Stimulated activated CD4-positive, alpha-beta T cell treated with anti-CD3 and anti-CD28 coated beads, Interleukin-1b, Interleukin-23, amount 100 ng/mL, for 1 hour (primary cell): ENCODE measurements at places on chromosomes 5 and 9.

DNA sequence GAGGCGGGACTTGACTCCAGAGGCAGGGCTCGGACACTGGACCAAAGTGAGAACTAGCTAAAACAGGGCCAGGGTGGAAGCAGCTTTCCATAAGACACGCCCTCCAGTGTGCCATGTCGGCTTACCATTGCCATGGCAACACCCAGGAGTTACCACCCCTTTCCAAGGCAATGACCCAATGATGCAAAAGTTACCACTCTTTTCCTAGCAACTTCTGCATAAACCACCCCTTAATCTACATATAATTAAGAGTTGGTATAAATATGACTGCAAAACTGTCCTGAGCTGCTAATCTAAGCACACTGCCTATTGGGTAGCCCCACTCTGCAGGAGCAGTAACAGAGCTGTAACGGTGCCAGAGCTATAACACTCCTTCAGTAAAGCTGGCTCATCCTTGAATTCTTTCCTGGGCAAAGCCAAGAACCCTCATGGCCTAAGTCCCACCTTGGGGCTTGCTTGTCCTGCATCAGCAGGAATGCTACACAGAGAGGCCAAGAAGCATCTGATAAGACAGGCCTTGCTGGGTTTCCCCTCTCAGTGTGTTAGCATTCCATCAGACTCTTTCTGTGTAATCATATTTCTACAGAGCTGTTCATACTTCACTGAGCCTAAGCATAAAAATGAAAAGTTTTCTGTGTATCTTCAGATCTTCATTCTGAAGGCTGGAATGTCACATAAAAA lies 262.7 kb upstream of the KLF9 start:
- DNase-seq, result no peak

DNA sequence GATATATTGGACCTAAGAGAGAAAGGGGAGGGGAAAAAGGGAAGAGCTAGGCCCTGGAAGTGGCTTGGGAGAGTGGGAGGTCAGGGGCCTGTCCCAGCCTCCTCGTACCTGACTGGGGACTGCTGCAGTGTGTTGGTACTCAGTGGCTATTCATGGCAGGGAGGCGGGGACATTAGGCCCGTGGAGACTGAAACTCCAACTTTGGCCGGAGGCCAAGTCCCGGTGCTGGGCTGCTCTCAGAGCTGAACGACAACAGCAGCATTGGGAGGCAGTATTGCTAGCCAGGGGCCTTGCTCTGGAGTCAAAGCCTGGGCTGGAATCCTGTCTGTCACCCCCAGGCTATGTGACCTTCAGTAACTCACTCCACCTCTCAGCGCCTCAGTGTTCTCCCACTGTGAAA lies 37.8 kb downstream of the NEURL1B start:
- DNase-seq, result no peak

DNA sequence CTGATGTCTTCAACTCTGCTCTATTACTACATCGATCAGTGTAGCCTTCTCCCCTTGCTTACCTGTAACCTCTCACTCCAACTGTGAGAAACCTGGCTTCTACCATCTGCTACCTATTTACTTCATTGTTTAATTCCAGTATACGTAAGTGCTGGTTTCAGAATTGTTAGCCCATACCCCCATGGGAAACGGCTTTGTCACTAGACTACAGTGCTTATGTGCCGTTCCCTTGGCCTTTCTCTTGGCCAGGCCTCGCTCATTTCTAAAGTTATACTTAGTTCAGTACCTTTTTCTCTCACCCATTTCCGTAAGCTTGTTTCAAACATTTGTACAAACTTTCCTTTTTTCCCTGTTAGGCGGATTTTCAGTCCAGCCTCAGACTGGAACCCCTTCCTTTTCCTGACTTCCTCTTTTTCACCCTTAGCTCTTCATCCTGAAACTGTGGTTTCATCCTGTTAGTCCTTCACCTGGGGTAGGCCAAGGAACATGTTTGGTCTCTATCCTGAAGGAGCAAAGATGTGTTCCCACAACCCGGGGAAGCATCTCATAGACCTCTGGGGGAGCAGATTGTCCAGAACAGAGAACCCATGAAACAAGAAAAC lies 21.7 kb downstream of the ALG2 start:
- DNase-seq, result no peak

DNA sequence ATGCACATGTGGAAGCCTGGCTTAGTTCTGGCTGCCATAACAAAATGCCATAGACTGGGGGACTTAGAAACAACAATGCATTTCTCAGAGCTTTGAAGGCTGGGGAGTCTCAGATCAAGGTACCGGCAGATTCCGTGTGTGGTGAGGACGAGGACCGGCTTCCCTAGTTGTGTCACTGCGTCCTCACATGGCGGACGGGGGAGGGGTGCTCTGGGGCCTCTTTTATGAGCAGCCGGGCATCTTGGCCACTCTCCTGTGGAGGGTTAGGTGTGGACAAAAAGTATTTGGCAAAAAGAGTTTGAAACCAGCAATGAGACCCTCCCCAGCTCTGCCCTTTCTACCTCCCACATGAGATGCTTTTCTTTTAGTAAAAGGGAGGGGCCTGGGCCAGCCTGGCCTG lies 118.5 kb upstream of the LPCAT1 start:
- no peak for DNase-seq

GRCh38 chr5:93250424-93250823 lies 330.6 kb downstream of the NR2F1-AS1 start:
- no peak for DNase-seq

DNA sequence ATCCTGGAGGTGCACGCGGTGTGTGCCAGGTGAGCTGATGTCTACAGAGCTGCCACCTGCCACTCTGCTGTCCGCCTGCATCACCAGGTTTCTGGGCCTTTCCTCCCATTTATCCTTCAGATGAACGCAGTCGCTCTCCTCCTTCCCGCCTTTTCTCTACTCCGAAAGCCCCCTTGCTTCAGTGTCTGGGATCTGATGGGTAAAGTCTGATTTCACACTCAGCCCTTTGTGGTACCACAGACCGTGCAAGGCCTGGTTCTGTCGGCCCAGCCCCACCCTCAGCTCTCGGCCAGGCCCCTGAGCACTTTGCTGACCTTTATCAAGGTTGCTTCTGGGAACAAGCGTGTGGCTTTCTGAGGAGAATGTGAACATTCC lies 32.5 kb downstream of the GLT6D1 start:
- DNase-seq, result no peak

- no peak for DNase-seq
These were observed 107.2 kb downstream of the NDUFS4 start for GRCh38 chr5:53667621-53668020.

DNA sequence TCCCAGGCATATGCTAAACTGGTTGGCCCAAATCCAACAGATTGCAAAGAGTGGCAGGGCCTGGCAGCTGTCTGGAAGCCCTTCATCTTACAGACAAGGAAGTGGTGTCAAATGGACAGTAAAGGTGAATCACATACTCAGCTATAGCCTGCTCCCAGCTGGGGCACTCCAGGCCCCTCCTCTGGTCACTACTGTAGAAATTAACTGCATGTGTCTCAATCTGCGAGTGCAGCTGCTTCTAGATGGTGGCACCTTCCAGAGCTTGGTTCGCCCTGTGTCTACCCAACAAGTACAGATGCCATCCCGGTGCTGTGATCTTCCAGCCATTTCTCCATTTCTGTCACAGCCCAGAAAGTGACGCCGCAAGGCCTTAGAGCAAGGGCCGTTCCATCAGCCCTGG lies 50.2 kb downstream of the OTULIN start:
- DNase-seq, result no peak

GRCh38 chr9:68431307-68431706 lies 74.9 kb downstream of the PGM5 start:
- no peak for DNase-seq

DNA sequence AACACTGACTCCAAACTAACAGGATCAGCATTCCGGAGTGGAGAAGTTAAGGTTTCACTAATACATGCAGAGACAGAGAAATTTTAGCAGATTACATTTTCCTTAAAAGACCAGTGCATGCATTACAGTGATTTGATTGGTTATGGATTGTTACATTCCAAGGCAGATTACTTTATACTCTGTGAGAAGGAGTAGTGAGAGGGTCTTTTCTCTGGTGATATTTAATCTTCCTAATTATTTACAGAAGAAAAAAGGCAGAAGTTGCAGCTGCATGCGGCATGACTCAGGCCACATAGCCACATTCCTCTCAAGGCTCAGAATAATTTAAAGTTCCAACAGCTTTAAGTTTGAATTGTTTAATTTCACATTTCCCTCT lies 53.0 kb upstream of the PDZD2 start:
- no peak for DNase-seq

DNA sequence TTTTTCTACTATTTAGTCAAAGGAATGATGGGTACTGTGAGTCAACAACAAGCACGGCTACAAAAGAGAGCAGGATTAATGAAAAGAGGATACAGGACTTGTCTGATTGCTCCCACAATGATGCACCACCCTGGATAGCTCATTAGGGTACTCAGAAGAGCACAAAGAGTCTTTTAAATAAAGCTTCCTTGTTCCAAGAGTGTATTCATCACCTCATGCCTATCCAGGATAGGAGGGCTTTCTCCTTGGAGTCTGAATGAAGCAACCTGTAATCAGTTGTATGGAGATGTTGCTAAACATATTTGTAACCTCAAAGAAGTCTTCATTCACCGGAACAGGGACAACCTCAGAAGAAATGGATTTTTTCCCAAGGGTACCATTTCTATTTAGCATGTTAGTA lies 219.5 kb upstream of the TMEM161B start:
- DNase-seq, result no peak

DNA sequence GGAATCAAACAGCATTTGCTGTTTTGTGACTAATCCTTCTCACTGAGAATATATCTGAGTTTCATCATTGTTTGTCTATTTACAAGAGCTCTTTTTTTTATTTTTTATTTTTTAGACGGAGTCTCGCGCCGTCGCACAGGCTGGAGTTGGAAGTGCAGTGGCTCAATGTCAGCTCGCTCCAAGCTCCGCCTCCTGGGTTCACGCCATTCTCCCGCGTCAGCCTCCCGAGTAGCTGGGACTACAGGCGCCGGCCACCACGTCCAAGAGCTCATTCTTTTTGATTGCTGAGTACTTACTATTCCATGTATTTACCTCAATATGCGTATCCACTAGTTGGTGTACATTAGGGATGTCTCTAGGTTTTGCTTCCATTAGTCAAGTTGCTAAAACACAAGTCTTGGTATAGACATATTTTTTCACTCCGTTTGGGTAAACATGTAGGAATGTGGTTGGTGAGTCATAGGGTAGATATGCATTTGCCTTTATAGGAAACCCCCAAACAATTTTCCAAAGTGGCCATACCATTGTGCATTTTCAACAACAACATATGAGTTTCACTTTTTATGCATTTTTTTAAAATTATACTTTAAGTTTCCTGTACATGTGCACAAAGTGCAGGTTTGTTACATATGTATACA lies 1005.0 kb upstream of the CDH10 start:
- DNase-seq, result no peak

DNA sequence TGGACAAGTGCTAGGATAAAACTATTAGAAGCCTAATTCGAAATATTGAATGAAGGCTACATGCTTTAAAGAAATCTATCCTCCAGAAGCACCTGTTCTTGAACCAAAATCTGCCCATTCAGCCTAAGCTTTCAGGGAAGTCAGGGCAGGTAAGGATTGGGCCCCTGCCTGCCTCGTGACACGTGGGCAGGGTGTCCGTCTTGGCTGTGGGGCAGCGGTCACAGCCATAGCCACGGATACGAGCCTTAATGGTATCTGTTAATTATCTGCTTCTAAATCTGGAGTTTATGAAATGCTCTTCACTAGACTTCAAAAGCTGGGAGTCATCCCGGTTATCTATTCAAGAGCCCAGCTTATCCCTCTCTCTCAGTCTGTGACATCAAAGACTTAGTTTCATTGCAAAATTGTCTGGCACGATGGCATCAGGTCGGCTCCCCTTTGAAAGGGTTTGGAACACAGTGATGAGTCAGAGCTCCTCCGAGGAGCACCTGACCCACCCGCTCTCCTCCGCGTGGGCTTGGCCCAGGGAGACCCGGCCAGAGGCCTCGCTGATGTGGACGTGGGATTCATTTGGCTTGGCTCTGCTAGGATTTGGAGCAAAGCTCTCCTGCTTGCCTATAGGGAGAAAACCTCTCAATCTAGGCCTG lies 135.9 kb downstream of the MACROH2A1 start:
- no peak for DNase-seq

DNA sequence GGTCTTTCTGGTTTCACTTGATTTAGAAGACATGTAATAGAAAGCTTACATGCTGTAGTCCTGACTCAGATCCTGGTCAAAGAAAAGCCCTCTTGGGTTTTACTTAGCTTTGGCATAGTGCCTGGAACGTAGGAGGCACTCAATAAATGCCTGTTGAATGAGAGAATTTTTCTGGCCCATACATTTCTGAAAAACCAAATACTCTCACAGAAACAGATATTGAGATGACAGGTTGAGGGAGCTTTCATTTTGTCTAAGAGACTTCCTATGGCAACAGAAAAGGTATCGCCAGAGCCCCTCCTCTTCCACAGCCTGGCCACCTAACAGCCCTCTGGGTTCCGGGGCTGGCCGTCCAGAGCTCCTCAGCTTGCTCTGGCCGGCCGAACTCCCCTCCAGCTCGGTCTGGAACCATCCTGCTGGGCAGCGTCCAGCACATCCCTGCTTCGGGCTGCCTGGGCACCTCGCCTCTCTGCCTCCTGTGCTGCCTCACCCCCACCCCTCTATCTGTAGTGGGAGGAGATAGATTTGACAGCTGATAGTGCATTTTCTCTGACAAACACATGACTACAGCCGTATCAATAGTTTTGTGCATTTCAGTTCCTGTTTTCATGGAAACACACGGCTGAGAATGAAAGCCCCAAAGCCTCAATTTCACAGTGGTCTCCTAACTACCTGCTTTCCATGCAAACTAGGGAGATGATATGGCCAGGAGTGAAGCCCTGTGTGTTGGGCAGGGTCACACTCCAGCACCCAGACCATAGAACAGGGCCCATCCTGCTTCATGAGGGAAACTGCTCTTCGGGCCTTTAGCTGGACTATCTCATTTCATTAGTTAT lies 1.1 kb downstream of the IL4 start:
- DNase-seq, result no peak

- no peak for DNase-seq
These were observed 1917.1 kb upstream of the CDH6 start for GRCh38 chr5:29276371-29276770.

- no peak for DNase-seq
These were observed 5.1 kb upstream of the GPX8 start for GRCh38 chr5:55154873-55155272.

GRCh38 chr5:93208141-93208751 lies 372.8 kb downstream of the NR2F1-AS1 start:
- DNase-seq, result no peak

DNA sequence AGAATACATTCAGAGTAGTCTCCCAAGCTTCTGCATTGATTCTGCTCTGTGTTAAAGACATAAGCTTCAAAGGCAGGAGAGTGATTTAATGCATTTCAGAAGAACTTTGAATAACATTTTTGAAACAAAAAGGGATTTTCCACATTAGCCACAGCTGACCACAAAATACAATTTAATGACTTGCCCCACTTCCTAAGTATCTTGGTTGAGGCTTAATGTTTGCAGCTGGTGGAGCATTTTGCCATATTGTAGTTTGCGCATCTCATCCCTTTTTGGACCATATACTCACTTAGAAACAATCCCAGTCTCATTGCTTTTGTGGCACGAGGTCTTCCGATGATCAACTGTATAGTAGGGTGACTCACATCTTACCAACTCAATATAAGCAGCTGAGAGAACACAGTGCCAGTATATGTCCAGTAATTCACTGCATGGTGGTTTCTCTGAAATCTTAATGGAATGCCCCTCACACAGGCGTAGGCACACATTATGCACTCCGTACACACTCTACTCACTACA lies 455.8 kb upstream of the PTGER4 start:
- no peak for DNase-seq
